T follicular helper cell (primary cell): ENCODE measurements at places on chromosomes 3 and 15.

DNA sequence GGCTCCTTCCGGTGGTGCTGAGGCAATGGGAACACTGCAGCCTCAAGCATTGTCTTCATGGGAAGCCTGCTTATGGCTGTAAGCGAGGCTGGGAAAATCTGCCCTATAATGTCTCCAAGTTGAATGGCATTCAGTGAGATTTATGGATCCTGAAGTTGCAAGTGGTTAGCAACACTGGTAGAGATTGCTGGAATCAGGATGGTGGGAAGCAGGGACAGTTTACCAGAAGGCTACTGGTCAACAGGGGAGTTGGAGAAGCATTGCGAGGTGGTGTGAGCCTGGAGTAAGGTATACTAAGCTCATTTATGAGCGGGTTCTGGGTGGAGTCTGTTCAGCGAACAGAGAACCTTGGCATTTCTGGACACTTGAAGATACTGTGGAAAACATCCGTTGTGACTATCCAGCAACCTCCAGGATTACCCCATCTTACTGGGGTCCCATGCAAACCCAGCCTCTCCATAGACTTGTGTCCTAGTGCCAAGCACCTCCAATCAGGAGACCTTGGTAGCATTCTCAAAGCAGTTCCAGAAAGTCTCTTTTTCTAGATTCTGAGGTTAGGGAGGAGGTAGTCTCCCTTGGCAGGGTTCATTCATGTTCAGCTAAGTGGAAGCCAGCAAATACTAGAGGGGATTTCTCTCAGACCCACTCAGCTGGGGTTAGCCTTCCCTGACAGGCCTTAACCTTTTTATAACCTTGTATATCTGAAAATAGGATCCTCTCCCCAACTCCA is 7.3 kb downstream of the RPSA start:
- no peak for DNase-seq

DNA sequence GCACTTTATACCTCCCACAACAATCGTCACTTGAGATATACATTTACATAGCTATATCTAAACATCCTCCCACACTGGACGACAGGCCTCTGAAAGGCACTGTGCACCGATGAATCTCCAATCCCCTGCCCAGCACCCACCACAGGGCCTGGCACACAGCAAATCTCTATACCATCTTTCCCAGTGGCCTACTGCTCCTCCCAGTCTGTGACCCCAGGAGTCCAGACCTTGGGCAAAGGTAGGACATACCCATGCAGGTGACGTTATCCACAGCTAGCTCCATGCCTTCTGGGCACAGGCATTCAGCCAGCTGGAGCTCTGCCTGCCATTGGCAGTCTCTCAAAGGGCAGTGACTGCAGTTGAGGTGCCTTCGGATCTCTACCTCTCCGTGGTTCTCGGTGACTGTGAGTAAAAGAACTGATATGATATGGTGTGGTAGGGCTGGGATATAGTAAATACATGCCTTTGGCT is 5.8 kb downstream of the LTK start:
- DNase-seq, result no peak

GRCh38 chr3:71063773-71064290 is 519.7 kb downstream of the FOXP1 start:
- peak; percentile 16 for DNase-seq

GRCh38 chr3:60633644-60634043 is 617.6 kb downstream of the FHIT start:
- DNase-seq, result no peak

DNA sequence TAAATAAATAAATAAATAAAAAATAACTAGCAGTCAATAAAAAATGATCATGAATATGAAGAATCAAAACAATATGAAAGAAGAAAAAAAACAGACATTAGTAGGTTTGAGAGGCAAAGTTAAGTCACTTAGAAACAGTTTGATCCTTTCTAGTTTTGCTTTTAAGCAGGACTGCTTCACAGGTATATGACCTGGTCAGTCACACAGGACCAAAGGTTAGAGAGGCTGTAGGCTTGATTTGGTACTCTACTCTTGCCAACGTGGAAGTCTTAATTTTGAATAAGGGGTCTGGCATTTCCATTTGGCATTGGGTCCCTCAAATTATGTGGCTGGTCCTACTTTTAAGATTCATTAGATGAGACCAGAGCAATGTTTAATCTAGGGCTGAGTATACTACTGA is 441.7 kb upstream of the NECTIN3 start:
- no peak for DNase-seq

DNA sequence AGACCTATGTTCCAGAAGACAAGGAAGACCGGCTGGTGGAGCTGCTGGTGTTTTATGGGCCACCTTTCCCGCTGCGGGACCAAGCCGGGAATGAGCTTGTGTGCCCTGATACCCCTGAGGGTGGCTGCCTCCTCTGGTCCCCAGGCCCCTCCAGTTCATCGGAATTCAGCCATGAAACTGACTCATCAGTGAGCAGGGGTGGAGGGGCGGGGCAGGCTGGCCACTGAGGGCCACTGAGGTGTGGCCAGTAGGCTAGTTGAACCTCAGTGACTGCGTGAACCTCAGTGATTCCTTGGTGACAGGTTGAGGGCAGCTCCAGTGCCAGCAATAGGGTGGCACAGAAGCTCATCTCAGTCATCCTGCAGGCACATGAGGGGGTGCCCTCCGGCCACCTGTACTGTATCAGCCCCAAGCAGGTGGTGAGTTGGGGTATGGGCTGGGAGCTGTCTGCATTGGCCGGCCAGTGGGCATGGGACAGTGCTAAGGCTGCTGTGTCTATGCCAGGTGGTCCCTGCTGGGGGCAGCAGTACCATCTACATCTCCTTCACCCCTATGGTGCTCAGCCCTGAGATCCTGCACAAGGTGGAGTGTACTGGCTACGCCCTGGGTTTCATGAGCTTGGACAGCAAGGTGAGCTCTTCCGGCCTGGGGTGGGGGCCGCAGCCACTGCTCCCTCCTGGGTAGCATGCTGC is 20.3 kb downstream of the ACAA1 start:
- DNase-seq, result no peak

DNA sequence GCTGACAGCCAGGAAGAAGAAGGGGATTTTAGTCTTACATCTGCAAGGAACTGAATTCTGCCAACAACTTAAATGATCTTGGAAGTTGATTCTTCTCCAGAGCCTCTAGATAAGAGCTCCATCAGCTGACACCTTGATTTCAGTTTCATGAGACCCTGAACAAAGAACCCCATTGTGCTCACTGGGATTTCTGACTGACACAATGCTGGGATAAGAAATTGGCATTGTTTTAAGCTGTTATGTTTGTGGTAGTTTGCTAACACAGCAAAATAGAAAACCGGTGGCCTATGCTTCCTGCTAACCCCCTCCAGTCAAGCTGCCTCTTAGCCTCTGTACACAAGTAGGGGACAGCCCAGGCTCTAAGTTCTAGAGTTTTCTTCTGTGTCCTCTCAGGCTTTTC is 36.2 kb downstream of the MASP1 start:
- DNase-seq, result no peak

DNA sequence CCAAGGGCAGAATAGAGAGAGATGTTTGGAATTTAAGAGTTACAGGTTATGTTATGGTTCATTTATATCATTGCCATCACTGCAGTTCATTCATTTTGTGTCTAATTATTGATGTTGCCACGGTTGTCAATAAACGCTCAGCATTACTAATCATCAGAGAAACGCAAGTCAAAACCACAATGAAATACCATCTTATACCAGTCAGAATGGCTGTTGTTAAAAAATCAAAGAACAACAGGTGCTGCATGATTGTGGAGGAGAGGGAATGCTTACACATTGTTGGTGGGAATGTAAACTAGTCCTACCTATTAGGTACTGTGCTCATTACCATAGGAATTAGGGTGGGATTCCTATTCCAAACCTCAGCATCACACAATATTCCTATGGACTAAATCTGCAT is 350.5 kb downstream of the TIGIT start:
- no peak for DNase-seq

GRCh38 chr3:168802766-168803165 is 707.0 kb upstream of the GOLIM4 start:
- DNase-seq, result no peak

- DNase-seq, result no peak
Observed at GRCh38 chr3:6860954-6861624, at the start of gene GRM7. Gene GRM7, plus strand, starts transcription at chr3:6861115.

DNA sequence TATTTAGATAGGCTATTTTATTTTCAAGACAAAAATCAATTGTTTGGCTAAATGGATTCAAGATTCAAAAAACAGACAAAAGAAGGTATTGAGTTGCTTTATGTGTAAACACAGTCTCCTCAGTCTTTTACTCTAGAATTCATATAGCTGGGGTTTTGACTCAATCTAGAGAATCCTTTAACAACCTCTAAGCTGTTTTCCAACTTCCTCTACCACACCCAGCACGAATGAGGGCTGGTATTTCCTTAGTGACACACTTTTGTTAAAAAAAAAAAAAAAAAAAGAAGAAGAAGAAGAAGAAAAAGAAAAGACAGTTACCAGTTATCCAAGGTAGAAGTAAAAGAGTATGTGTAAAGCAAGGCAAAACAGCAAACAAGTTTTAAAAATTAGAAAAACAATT is 732.8 kb upstream of the GOLIM4 start:
- DNase-seq, result no peak

GRCh38 chr15:63089260-63090043 is 32.2 kb upstream of the LACTB start:
- DNase-seq, result no peak

- no peak for DNase-seq
Observed at GRCh38 chr3:113571360-113571759, 39.0 kb downstream of the SIDT1 start.

DNA sequence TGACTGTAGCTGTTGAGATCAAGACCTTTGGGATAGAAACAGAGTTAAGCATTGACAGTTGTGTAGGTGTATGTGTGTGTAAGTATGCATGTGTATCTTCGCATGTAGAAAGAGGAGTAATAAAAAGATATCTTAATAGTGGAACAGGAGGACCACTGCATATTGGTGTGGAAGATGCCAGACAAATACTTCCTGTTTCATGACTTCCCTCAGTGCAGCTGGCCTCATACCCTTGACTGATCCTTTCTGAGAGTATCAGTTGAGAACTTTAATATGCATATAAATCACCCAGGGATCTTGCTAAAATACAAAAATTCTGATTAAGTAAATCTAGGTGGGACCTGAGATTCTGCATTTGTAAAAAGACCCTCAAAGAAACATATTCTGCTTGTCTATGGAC is 8.5 kb upstream of the ZBED2 start:
- no peak for DNase-seq

GRCh38 chr15:90671216-90671615 is 45.9 kb upstream of the BLM start:
- no peak for DNase-seq

DNA sequence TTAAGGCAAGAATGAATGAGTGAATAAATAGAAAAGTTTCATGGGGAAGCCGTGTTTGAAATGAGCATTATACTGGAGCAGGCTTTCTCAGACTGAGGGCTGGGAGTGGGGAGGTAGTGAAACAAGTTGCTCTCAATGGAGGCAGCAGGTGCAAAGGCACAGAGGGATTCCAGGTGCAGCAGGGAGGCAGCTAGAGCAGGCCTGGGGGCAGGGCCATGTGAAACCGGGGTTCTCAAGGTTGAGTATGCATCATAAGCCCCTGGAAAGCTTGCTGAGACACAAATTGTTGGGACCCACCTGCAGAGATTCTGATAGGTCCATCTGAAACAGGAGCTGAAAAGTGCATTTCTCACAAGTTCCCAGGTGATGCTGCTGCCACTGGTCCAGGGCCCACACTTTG is 45.3 kb downstream of the BFSP2 start:
- no peak for DNase-seq

DNA sequence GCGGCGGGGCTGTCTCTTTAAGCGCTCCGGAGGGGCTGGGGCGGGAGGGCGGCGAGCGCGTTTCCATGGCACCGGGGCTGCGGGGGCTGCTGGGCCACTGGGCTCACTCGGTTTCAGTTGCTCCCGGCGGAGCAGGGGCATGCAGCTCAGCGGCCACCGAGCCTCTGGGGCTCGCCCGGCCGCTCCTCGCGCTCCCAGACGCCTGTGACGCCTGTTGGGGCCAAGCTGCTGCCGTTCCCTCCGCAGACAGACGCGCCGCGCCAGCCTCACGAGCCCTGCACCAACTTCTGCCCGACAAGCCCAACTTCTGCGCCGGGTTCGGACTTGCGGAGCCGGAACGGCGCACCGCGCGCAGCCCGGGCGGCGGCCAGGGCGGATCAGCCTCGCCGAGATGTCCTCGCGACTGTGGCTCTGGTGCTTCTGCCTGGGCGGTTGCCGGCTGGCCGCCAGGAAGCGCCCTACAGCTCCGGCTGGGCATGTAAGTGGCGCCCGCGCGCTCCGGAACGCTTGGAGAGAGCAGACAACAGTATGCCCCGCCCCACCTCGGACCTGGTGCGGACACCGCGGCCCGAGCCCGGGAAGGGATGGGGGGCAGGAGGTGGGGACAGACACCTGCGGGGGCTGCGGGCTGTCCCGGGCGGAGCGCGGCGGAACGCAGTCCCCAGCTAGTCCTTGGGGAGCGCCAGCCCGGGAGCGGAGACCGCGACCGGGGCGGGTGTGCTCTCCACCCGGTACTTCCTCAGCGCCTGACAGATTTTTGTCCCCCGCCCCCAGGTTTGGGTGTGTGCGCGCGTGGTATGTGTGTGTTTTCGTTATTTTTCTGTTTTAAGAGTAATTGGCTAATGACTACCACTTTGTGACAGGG is 154.1 kb upstream of the GOLIM4 start:
- no peak for DNase-seq

- no peak for DNase-seq
Observed at GRCh38 chr3:10219737-10220136, 28.5 kb upstream of the TATDN2 start.

GRCh38 chr15:85867250-85867649 is 72.5 kb upstream of the KLHL25 start:
- DNase-seq, result no peak

GRCh38 chr3:192371870-192372400 is 355.4 kb downstream of the FGF12 start:
- no peak for DNase-seq

DNA sequence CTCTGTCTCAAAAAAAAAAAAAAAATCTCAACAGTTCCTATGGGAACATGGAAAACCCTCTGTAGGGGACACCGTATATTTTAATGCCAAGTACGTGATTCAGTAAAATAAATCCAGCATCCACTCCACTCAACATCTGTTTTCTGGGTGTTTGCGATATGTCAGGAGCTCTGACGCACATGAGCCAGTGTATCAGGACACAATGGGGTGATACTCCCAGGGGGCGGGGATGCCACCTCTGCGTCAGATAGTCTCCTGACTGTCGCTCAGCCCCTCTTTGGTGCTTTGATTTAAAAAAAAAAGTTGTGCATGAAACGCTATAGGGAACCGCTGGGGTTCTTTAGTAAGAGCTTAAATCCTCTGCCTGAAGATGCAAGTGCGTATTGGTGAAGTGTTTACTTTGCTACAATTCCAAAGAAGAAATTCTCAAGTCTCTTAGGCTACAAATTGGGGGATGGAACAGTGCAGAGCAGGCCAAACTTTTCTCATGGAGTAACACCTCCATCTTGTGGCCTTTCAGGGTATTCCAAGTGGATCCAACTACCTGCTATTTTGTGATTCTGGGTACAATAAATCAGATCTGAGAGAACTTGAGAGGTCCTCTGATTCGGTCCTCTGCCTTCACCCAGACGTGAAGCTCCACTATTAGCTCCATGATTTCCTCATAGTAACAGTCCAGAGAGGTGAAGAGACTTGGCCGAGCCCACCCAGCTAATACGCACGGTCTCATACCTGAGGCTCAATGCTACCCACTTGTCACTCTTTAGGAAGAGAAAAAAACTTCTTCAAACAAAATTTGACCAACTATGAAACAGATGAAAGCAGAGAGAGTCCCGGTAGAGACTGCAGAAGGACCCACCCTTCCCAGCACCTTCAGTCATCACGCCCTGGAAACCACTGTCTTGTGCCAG is 9.3 kb upstream of the NR2E3 start:
- no peak for DNase-seq
